AG09319 (cell line): ENCODE measurements at places on chromosomes 4 and X.

- peak; percentile 8 for DNase-seq
Measured at GRCh38 chrX:33211356-33212260, at the start of gene DMD. Gene DMD (minus strand): TSS chrX:33211549. CDS start chrX:33211312, 237 bp downstream.

DNA sequence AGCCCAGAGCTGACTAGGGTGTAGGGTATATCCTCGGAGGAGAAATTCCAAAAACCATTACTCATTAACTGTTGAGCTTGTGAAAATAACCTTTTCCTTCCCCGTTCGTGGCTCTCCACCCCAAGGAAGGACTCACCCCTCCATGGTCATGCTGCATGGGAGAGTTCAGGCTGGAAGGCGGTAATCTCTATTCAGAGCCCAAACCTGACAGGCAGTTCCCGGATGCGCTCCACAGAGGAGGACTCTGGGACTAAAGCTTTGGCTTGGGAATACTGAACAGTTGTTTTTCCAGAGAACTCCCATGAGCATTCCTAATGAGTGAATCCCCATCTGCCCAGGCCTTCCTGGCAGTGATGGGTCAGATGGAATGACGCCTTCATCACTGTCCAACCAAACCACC is 125.4 kb downstream of the BCOR start:
- no peak for DNase-seq

DNA sequence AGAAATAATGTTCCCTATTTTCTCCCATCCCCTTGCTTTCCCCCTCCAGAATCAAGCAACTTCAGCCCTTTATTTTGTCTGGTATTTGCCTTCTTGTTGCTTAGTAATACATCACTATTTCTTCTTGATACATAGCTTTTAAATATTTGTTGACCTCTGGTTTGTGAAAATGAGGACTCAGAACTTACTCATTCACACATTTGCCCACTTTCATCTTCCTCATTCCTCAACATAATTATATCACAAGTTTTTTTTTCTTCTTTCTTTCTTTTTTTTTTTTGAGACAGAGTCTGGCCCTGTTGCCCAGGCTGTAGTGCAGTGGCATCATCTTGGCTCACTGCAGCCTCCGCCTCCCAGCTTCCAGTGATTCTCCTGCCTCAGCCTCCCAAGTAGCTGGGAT is 28.9 kb upstream of the NDUFC1 start:
- DNase-seq = no peak

DNA sequence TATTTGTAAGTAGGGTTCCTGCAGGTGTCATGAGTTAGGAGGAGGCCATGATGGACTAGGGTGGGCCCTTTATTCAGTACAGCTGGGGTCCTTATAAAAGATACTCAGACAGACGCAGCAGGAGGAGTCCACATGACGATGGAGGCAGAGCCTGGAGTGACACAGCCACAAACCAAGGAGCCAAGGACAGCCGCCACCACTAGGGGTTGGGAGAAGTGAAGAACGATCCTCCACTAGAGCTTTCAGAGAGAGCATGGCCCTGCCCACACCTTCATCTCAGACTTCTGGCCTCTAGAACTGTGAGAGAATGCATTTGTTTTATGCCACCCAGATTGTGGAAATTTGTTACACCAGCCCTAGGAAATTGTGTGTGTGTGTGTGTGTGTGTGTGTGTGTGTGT is 31.1 kb downstream of the JAKMIP1 start:
- no peak for DNase-seq

DNA sequence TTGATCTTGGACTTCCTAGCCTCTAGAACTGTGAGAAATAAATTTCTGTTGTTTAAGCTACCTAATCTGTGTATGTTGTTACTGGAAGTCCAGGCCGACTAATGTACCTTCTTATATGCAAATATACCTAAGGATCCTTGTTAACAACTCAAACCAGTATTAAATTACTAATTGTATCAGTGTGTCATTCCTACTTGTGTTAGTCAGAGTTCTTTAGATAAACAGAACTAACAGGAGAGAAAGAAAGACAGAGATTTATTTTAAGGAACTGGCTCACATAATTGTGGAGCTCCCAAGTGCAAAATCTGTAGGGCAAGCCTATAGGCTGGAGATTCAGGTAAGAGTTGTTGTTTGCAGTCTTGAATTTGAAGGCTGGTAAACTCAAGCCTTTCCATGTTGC is 120.0 kb downstream of the ADGRL3 start:
- DNase-seq = no peak

- DNase-seq = no peak
Measured at GRCh38 chr4:174628191-174628590, 105.9 kb upstream of the HPGD start.

DNA sequence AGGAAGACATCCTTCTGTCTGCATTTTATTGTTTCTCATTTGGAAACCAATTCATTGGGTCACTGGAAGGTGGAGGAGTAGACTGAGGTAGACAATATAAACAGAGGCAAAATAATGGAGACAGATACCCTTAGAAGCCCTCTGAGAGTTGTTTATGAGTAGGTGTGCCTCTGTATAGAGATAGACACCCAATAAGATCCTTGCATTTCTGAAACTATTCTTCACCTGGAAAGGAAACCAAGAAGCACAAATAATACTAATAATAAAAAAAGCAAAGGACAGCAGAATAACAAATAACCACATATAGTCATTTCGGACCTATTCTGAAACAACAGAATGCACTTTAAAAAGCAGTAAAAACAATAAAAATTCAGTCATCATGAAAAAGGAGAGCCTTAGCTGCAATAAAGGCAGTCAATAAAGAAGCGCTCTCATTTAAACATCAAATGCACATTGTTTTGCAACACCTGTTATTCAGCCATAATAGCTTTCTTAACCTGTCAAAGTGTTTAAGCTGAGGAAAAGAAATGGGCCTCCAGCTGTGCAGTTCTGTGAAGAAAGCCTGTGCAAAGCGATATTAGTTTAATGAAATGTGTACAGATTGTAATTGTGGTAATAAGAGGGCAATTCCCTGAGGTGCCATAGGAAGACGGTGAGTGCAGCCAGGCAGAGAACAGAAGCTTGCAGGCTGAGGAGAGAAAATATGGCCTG is 904.2 kb downstream of the STPG2 start:
- no peak for DNase-seq

GRCh38 chr4:15906020-15906443 is 32.5 kb downstream of the FGFBP1 start:
- no peak for DNase-seq

DNA sequence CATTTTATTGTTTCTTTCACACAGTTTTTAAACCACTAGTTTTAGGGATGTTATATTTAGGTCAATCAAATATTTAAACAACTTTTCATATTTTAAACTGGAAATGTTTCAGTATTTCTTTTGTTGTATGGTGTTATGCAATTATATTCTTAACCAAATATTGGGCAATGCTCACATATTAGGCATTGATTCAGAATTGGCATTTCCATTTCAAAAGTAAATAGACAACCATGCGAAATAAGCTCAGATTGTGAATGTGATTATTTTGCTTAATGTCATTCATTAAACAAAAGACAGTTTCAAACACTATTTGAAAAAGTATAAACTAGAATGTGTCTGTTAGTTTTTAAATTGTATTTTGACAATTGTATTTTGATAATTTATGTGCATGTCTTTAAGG is 36.9 kb downstream of the ARAP2 start:
- no peak for DNase-seq

- no peak for DNase-seq
Measured at GRCh38 chr4:163755013-163755412, 260.5 kb downstream of the TMA16 start.

DNA sequence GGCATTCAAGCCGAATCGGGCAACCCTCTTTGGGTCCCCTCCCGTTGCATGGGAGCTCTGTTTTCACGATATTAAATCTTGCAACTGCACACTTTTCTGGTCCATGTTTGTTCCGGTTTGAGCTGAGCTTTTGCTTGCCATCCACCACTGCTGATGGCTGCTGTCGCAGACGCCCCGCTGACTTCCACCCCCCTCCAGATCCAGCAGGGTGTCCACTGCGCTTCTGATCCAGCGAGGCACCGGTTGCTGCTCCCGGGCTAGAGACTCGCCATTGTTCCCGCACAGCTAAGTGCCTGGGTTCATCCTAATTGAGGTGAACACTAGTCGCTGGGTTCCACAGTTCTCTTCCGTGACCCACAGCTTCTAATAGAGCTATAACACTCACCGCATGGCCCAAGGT is 13.3 kb downstream of the ACOX3 start:
- DNase-seq = no peak

DNA sequence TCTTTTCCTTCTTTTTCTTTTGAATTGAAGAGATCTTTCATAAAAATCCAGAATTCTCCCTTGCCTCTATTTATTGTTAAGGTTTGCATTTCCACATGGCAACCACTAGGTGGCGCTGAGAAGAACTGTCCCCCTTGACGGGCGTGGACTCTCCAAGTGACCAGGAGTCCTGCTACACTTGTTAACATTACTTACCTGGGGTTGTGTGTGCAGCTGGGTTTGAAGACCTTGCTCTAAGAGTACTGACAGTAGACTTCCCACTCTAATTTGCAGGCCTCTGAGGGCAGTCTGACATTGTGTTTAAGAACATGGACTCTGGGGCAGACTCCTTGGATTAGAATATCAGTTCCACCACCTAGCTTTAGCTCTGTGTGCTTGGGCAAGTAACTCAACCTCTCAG is 52.8 kb downstream of the GPRIN3 start:
- no peak for DNase-seq

DNA sequence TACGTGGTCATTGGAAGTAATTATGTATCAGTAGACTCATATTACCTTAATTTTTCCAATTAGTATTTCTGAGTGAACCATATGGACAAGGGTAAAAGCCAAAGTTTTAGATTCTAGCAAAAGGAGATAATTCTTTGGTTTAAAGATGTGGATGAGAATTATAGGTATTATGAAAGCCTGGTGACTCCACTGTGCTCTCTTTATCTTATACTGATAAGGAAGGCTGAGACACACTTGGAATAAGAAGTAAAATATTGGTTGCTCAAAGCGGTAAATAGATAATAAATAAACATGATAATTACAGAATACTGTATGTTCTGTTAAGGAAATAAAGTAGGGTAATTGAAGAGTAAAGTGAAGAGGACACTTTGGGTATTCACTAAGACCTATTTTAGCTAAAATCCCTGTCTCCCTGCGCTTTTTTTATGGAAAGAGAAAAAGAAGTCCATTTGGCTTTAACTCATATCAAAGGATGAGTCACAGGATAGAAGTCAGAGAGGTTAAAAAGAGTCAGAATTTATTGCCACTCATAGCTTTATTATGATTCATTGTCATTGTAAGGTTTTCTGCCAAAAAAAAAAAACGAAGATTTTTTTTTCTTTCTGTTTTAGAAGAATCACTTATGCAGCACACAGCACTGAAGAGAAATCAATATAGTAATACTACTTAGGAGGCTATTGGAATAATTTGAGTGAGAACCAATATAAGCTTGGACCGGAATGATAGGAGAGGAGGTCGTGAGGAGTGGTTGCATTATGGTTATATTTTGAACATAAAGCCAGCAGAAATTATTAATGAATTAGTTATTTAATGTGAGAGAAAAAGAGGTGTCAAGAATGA is 2463.1 kb downstream of the ARAP2 start:
- DNase-seq = no peak

- DNase-seq = no peak
Measured at GRCh38 chr4:138051157-138051556, 191.0 kb downstream of the SLC7A11 start.

DNA sequence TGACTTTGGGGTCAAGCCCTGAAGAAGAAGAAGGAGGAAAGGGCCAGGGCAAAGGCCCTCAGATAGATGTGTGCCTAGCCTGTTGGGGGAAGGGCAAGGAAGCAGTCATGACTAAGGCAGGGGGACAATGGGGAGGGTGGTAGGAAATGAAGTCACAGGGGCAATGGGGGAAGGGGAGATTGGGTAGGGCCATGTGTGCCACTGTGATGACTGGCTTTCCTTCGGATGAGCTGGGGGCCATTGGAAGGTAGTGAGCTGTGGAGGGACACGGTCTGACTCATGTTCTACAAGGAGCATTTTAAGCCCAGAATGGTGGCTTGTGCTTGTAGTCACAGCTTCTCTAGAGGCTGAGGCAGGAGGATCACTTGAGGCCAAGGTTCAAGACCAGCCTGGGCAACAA is 642.0 kb downstream of the MID1IP1 start:
- DNase-seq = no peak

DNA sequence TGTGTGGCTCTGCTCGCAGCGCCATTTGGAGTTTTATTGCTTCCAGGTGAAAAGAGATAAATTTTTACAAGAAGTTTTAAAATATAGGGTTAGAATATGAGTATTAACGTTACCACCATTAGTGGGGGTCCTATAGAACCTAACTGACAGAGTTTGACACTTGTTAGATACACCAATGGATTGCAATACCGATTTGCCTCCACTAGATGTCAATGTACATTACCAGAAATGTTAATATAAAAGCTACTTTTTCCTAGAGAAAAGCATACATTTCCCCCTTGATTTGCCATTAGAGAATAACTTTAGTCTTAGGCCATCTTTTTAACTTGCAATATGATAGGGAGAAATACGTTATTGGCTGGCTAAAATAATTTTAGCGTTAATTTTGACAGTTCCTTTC is 108.4 kb downstream of the LINC00632 start:
- DNase-seq = no peak

DNA sequence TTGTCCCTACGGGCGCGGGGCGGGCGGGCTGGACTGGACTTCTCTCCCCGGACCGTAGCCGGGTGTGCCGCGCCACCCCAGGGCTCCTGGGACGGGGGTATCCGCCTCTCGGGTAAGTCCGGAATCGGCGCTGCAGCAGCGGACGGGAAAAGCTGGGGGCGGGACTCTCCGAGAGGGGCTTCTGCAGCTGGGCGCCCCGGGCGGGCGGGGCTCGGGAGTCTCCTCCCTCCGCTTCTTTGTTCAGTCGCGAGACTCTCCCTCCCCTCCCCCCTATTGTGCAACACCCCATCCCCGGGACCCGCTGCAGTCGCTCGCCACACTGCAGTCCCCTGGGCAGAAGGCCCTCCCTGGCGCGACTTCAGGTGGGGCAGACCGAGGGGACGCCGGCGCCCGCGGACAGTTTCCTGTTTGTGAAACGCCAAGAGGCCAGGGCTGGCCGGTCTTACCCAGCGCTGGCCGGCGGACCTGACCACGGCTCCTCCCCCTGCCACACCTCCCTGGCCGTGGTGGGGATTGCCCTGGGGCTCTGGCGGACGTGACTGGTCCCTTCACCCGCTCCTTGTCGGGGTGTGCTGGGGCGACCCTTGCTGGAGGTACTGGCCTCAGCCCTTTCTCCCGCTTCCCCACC is 966 bp downstream of the CCNG2 start:
- peak; percentile 65 for DNase-seq

DNA sequence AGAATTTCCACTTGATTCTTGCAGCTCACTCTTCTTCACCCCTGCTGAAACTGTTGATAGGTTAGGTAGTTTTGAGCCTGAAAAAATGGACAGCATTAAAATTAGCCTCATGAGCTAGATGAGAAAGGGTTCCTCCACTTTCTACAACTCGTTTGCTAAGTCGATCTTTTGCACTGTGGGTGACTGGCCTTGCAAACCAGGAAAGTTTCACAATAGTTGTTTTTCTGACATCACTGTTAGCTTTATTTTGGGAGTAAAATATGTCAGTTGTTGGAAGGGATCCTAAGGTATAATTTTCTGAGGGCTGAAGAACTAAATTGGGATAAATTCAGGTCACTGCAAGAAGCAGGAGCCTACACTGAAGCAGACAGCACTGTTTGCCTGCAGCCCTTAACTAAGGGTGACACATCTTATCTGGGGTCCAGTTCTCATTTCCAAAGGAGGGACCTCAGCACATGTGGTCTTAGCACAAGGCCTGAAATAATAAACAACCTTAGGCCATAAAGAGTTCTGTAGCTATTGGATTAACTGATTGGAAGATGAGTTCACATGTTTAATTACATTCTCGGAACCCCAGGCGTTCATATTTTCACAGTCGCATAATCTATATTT is 29.1 kb downstream of the ANAPC4 start:
- DNase-seq = no peak
